Iris pigment epithelial cell (primary cell): ENCODE measurements at places on chromosomes 1 and 21.

DNA sequence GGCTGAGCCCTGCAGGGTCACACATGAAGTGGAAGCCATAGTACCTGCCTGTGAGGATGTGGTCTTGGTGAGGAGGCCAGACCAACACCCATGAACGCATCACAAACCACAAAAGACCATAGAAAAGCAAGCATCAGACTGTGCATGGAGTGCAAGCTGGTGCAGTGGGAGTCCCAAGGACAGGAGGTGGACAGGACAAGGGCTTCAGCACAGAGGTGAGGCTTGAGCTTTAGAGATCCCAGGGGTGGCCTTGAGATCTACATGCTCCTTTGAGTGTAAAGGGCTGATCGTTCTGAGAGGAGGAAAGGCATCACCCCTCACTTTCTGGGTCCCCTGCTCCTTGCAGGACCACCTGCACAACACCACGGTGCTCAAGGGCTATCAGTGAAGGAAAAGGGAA is 111.9 kb upstream of the F3 start:
- no peak for DNase-seq

DNA sequence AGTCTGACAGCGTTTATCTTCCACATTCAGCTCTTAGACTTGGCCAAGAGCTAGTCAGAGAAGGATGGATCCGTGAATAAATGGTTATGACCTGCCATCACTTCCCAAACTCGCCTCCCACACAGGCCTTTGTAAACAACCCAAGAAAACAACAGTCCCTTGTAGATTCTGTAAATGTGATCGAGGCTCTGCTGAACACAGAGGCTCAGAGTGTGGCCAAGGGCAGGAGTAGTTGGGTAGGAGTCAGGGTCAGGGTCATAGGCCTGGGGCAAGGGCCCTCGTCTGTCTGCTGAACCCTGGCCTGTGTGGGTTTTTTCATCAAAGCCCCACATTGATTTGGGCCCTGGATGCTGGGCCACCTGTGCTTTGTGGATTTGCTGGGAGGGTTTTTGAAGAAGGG is 32.7 kb downstream of the NCMAP start:
- no peak for DNase-seq

- DNase-seq = peak; percentile 7
Observed at GRCh38 chr21:28856588-28857250, 136.0 kb downstream of the LTN1 start.

DNA sequence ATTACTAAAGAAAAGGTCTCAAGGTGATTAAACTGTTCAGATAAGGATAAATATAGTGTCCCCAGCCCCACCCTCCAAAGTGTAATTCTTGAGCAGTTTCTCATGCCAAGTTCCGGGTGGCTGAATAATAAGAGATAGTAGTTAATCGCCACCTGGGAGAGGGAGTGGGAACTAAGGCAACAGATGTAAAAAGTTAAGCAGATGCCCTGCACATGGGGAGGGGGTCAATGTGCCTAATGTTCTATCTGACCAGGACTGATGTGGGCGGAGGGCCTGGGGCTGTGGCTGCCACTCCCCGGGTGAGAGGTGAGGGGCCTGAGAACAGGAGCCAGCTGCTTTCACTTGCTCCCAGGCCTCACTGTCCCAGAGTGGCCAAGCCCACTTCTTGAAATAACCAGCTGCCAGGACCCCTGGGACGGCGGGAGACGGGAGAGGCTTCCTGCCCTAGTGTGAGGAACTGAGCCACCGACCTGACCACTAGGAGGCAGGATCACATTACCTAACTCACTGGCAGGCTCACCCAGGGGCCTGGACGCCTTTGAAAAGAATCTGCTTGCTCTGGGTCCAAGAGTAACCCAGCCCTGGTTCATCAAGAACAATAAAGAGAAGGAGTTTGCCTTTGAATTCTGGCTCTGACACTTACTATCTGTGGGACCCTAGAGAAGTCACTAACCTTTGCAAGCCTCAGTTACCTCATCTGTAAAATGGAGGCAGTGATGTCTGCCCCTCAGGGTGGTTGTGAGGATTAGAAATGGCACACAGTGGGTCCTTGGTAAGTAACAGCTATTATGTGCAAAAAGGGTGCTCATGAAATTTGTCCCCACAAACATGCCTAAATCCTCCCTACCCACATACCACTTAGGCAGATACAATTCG is 179.2 kb downstream of the ATG4C start:
- DNase-seq = peak; percentile 53

DNA sequence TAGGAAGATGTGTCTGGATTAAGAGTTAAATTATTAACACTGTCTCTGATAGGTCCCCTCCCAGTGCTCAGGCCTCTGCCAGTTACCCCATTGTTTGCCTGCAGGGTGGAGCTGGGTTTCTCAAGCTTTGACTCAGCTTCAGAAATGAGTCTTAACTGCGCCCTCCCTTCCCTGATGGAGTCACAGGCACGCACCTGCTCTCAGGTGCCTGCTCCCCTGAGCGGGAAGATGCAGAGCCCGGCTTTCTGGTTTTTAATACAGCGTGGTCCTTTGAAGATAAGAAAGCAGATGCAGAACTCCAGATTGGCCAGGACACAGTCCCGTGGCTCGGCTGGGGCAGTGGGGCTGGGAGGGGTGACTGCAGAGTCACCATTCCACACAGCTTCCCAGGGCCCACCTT is 3.2 kb upstream of the SPRR4 start:
- no peak for DNase-seq

- DNase-seq = no peak
Observed at GRCh38 chr1:1185101-1185765, 11.6 kb downstream of the TTLL10 start.

DNA sequence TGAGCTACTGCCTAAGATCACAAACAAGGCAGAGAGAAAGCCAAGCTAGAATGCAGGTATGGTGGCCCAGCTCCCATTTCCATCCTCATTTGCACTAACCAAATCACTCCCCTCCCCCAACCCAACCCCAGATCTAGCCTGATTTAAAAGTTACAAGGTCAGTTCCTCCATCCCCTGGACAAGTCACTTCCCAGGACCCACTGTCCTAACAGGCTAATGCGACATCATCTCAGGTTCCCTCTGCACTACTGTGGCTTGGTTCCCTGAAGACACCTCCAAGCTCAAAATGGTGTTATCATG is 2.4 kb downstream of the F11R start:
- DNase-seq = no peak

- DNase-seq = no peak
Observed at GRCh38 chr1:222247081-222247480, 300.8 kb downstream of the HHIPL2 start.

- DNase-seq = no peak
Observed at GRCh38 chr1:72141875-72142274, 140.5 kb downstream of the NEGR1 start.

- no peak for DNase-seq
Observed at GRCh38 chr1:36154765-36155407, 1.1 kb upstream of the MAP7D1 start.

- DNase-seq = no peak
Observed at GRCh38 chr1:218572050-218572449, 226.9 kb downstream of the TGFB2 start.

DNA sequence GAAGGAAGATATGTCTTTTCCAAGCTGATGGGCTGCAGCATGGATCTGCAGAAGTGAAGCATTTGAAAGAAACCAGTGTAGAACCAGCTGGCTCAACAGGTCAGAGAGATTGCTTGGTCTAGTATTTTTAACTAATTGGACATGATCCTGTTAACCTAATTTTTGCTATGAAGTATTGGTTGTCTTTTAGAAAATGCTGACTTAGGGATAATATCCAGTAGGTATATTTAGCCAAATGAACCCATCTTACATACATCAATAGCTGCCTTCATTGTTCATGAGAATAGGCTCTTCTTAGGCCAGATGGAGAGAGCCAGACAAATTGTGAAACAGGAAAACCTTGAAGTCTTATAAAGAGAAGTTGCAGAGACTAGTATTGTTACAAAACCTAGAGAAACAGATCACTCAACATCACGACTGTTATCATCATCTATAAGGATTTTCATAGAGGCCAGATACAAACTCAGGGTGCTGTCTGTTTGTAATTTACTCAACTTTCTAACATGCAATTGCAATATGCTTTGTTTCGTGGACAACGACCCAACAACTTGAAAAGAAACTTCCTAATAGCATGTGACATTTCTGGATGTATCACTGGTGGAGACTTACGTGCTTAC is 148.2 kb downstream of the DISC1 start:
- DNase-seq = no peak

GRCh38 chr1:68230901-68231626 is 1.3 kb downstream of the WLS start:
- DNase-seq = no peak
